ENCODE measurements at places on chromosomes 6 and 20.

- DNase-seq = no peak
Observed at GRCh38 chr20:51422514-51423289, 119.8 kb downstream of the NFATC2 start.

- no peak for DNase-seq
Observed at GRCh38 chr20:56762401-56762800, 133.3 kb downstream of the TFAP2C start.

DNA sequence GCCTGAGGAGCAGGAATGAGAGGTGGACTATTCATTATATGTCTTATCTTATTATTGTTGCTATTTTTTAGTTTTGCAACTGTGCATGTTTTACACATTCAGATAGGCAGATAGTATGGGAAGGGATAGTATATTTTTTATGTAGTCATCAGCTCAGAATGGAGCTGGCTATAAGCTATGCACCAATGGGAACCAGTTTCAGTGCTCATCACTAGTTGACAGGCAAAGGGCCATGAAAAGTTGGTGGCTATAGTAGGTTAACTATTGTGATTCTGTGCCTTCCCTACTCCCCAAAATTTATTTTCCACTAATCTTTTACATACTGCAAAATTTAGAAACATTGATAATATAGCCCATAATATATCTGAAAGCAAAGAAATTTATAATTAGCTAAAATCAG lies 5.3 kb upstream of the UBD start:
- no peak for DNase-seq

GRCh38 chr6:32424589-32425300 lies 14.9 kb upstream of the HLA-DRA start:
- no peak for DNase-seq

GRCh38 chr20:45919542-45920399 lies 7.8 kb upstream of the PLTP start:
- no peak for DNase-seq

DNA sequence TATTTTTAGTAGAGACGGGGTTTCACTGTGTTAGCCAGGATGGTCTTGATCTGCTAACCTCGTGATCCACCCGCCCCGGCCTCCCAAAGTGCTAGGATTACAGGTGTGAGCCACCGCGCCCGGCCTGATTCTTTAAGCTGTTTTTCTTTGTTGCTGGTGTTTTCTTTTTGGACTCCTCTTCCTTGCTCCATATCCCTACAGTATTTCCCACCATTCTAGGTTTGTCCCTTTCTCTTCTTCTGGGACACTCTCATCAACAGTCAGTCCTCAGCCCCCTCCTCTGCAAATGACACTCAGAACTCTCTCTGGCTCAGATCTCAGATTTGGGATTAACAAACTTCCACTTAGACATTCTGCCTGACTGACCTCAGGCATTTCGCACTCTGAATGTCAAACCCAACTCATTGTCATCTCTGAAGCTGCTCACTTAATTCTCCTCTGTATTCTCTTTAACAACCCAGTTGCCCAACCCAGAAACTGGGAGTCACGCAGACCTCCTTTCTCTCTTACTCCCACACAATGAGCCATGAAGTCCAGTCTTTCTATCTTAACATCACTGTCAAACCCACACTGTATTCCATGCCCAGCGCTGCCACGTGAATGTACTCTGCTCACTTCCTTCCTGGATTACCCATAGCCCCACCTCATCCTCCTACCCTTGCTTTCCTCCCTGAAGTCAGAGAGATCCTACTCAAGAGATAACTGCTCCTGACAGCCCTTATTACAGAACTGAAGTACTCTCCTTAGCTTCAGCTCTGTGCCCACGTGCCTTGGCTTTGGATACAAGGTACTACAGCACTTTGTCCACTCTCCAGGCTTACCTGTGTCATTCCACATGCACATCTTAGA lies 2.6 kb downstream of the MPIG6B start:
- DNase-seq = no peak

GRCh38 chr6:107786709-107787588 lies 37.2 kb downstream of the SCML4 start:
- DNase-seq = no peak

DNA sequence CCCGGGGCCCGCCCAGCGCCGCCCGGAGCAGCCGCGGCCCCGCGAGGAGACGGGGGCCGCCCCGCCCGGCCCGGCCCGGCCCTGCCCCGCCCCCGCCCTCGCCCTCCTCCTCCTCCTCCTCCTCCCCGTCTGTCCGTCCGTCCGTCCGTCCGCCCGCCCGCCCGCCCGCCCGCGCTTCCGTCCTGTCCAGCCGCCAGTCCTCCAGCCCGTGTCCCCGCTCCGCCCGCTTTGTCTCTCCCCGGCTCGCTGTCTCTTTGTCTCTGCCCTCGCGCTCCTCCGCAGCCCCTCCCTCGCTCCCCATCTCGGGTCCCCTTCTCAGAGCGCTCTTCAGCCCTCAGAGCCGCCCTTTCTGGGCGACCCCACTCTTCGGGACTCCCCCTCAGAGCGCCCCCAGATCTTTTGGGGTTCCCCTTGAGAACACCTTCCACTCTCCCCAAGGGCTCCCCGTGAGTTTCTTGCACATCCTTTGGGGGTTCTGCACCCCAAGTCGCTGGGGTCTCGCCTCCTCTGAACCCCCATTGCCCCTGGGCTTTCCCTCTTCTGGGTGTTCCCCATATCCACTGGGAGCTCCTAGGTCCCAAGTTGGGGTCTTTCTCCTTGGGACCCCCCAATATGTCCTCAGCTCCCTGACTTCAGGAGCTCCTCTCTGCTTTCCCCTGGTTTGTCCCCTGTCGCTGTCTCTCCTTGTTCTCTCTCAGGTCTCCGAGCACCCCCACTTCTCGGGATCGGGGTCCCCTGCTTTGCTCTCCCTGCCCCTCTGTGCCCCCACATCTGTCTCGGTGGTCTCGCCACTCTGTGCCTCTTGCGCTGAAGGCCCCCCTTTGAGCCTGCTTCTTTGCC lies 79.5 kb upstream of the MYL9 start:
- peak; percentile 30 for DNase-seq

DNA sequence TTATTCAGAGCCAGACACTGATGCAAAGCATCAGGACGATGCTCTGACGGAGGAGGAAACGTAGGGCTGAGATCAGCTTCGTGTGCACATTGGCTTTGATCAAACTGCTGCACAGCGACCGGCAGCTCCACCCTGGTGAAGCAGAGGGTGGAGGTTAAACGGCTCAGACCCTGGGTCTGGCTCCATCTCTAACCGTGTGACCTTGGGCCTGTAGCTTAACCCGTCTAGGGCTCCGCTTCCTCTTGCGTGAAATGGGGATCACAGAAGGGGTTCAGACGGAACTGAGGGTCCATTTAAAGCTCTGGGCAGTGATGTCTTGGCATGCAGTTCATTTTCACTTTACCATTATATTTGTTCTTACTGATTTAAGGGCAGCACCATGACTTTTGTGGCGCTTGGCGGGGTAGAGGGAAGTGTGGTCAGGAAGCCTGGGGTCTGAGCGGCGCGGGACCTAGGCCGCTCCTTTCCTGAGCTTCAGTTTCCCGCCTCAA lies 644 bp downstream of the RBL1 start:
- peak; percentile 5 for DNase-seq

- DNase-seq = no peak
Observed at GRCh38 chr6:157430834-157431233, 49.8 kb downstream of the ZDHHC14 start.
